KBM-7 (cell line): ENCODE measurements at places on chromosomes 11 and 22.

DNA sequence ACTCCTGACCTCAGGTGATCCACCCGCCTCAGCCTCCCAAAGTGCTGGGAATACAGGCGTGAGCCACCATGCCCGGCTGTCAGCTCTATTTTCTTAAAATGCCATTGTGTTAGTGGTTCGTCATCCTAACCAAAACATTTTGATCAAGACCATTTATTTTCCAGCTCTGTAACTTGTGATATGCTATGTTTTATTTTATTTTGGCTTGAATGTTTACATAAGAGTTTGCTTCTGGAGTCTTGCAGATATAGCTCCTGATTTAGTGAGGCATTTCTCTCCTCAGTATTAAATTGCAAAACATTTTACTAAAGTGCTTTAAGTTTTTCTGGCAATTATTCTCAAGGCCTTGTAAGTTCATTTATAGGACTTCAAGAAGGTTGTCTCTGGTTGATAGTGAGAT, 4.4 kb downstream of the EP300 start:
- DNase-seq: no peak

DNA sequence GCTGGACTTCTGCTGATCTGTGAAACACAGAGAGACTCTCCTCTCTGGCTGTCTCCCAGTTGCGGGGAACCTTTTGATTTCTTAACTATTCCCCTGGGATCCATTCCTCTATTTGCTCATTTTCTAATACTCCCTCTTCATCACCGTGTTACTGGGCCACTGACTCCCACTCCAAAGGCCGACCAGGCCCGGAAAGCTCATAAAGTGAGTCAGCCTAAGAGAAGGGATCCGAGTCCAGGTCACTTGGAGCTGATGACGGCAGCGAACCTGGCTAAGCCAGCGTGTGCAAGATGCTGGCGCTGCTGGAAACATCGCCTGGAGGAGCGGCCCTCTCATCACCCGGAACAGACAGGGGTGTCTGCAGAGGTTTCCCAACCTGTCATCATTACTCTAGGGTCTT, 112.8 kb downstream of the FBXO7 start:
- no peak for DNase-seq

DNA sequence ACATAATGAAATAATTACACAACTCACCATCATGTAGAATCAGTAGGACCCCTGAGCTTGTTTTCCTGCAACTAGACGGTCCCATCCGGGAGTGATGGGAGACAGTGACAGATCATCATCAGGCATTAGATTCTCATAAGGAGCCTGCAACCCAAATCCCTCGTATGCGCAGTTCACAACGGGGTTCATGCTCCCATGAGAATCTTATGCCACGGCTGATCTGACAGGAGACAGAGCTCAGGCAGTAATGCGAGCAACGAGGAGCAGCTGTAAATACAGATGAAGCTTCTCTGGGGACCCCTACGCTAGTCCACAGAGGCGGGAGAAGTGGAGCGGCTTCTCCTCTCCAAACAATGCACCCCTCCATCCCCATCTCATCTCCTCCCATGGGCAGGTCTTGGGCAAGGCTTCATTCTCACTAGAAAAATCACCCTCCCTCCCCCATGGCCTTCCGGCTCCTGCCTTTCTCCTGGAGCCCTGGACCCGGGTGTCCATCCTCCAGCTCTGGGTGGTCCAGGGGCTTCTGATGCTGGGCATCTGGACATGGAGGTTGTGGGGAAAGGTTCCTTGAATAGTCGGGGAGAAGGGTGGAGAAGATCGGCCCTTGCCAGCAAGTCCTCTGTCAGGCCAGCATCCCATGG, 16.2 kb upstream of the RAC2 start:
- no peak for DNase-seq

GRCh38 chr11:18853086-18853720, 61.6 kb upstream of the PTPN5 start:
- DNase-seq: peak; percentile 13

GRCh38 chr11:134705858-134706257, 293.8 kb upstream of the B3GAT1 start:
- no peak for DNase-seq
